8988T (cell line): ENCODE measurements at places on chromosomes 16 and 17.

- no peak for DNase-seq
These were observed 19.5 kb downstream of the SEC14L1 start for GRCh38 chr17:77160091-77160874.

- DNase-seq, result no peak
These were observed 226.7 kb upstream of the CDH13 start for GRCh38 chr16:82400046-82400445.

- no peak for DNase-seq
These were observed 10.1 kb downstream of the DYNC1LI2 start for GRCh38 chr16:66741169-66741900.

GRCh38 chr17:81294512-81295030 is 536 bp downstream of the SLC38A10 start:
- DNase-seq, result no peak

DNA sequence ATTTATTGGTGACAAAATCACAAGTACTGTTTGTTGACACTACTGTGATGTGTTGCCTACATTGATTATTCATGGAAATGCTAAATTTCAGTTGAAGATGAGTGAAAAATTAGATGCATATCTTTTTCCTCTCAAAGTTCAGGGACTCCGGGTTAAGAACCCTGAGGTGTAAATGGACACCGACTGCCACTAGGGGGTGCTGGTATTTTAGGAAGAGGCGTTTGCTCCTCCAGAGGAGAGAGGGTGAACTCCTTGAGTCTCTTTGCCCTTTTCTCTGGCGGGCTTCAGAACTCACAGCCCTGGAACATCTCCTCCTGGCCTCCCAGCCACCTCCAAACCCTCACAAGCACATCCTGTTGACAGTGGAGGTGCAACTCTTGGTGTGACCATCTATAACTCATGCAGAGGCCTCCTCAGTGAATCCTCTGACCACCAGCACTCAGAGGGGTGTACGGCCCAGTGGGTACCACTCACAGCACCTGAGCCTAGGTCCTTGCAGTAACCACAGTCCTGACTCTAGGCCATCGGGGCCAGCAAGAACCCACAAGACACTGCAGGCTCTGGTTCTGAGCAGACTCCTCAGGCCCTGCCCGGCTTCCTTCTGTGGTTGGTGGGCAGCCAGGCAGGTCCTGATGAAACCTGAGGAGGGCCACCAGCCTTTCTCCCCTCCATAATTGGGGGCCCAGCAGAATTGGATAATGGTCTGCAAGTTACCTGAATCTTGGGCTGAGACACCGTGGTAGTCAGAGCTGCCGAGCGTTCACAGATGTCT is 26.2 kb upstream of the PIK3R5 start:
- DNase-seq, result no peak

DNA sequence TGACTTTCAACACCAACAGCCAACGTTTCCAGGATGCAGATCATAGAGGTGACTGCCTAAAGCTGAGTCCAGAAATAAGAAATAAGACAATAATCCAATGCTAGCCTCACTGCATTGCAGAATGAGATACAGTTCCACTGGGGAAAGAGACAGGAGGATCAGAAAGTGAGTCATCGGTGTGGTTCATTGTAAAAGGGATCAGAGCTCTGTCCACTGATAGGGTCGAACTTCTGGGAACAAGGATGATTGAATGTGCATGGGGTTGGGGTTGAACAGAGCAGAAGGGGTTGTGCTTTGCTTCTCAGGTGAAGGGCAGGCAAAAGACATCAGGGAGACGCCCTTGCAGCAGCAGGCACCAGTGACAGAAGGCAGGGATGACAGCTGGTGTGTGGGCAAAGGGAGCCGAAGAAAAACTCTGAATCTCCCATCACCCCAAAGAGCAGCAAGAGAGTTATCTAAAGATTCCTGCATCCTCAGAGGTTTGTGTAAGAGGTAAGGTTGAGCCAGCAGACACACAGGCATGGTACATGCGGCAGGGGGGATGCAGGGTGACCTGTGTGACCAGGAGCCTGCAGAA is 16.4 kb downstream of the CLEC10A start:
- DNase-seq, result no peak

DNA sequence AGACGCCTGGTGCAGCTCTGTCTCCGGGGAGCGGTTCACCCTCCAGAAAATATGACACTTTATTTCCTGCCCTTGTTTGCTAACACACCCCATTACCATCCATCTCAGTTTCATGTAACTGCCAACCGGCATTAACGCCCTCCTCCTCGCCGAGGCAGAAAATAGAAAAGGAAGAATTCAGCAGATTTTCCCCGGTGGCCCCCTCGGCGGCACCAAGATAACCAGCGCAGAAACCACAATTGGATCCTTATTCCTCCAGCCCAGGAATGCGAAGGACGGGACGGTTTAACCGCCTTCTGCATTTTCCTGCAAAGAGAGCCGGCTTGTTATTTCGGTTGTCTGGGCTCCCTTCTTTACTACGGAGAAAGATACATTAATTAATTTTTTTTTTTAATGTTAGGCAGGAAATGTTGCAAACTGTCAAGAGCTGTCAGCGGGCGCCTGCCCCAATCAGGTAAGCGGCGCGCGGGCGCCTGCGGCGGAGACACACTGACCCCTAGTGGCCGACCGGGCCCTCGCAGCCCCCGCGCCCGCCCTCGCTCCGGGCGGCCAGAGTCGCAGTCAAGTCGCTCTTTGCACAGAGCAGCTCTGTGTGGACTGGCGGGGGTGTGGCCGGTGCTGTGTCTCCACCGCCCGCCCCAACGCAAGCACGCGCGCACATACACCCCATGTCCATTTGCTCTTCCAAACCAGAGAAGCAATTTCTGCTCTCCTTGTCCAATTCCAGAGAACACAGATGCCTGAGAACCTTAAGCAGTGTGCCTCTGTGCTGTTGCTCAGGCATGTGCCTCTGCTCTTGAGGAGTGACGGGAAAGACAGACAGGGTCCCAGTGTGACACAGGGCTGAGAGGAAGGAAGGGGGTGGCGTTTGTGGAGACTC is 53.6 kb downstream of the C17orf67 start:
- peak; percentile 34 for DNase-seq

DNA sequence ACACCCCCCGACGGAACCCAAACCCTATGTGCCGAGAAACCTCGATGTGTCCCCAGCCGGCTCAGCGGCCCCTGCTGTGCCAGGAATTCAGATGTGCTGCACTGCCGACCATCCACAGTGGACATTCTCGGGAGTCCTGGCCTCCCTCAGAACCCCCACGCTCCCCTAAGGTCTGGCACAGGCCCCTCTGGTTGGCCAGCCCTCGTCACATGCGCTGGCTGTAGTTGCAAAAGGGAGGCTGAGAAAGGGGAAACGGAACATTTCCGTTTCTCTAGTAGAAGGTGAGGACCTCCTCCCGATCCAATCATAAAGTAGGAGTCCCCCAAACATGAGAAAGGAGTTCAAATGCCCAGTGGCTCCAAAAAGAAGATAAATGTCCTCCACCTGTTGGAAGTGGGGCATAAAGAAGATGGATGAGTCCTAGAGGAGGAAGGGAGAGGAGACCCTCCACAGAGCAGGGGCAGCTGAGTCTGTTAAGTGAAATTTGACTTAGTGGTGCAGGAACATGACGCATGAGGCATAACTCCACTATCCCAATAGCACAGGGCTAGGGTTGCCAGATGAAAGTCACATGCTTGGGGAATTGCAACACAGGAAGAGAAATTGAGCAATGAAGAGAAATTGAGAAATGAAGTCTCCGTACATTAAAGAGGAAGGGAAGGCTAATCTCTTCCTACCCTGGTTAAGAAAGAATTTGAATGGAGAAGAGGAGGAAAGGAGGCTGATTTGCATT is 49.3 kb upstream of the WSB1 start:
- DNase-seq, result no peak

DNA sequence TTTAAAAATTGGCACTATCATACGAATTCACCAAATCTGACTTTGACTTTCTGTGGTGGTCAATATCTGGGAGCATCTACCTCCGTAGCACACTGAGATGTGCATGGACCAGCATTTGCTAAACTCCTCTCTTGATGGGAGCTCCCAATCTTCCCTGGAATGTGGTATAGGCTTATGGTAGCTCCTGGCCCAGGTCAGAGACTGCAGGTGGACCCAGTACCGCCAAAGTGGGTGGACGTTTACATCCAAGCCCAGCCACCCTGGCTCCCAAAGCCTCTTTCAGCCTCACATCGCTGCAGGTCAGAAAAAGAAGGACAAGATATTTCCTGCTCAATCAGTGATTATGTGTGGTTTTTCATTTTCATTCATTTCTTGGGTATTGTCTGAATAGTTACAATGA is 43.1 kb upstream of the NKD1 start:
- no peak for DNase-seq

- no peak for DNase-seq
These were observed 19.8 kb downstream of the GSE1 start for GRCh38 chr16:85632709-85633437.

- no peak for DNase-seq
These were observed 571.0 kb downstream of the CDH8 start for GRCh38 chr16:61465285-61465684.

DNA sequence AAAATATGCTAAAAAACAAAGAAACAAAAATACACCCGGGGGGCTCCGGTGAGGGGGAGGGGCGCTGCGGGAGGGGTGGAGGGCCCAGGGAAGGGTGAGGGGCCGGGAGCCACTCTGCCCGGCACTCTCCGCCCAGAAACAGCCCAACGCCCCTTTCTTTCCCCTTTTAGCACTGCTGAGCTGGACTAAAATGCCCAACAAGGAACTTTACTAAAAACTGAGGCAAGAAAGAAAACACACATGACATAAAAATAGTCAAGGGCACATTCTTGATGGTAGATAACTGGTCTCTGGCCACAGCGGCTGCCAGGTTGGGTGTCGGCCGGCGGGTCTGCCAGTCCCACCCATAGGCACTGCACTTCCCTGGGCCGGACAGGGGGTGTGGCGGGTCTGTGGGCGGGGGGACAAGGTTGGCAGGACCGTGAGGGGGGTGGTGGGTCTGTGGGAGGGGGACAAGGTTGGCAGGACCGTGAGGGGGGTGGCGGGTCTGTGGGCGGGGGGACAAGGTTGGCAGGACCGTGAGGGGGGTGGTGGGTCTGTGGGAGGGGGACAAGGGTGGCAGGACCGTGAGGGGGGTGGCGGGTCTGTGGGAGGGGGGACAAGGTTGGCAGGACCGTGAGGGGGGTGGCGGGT is 20.9 kb downstream of the METRNL start:
- DNase-seq, result no peak

DNA sequence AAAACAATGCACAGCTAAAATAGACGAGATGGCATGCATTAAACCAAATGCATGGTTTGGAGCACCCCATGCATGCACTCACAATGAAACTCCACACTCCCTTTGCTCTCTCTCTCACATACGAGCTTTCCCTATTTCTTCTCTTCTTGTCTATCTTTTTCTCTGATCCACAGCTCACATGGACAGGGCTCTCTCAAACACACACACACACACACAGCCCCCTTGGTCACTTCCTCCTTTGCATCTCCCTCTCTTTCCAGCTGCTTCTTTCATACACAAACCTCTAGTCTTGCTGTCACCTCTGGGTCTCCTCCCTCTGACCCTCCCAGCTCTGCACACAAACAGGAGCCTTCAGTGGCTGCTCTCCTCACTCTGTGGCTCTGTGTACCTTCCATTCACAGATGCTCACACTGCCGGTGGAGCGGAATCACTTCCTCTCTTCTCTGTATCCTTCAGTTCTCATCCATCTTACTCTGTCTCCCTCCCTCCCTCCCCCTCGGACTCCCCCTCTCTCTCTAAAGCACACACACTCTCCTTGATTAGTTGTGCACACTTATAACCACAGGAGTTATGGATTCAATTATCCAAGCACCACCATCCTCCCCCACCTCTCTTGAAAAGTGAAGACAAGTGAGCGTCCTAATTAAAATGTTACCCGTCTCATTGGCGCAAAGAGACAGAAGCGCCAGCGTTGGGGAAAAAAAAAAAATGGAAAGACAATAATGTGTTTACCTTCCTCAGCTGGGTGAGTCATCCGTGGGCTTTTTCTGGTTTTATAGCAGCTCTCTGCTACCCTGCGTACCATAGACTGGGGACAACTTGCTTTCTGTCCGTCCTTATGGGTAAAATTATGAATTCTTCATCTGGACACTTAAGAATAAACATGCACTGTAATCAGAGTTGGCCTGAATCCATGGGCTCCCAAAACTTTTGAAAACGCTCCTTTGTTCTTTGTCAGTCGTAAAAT is 90.8 kb downstream of the SHISA6 start:
- no peak for DNase-seq

- peak; percentile 31 for DNase-seq
These were observed 91.0 kb downstream of the GSG1L start for GRCh38 chr16:27972500-27972899.

- DNase-seq, result no peak
These were observed 29.1 kb downstream of the HS3ST3A1 start for GRCh38 chr17:13572581-13572980.

- no peak for DNase-seq
These were observed 8.5 kb upstream of the SOCS3 start for GRCh38 chr17:78368348-78368747.

DNA sequence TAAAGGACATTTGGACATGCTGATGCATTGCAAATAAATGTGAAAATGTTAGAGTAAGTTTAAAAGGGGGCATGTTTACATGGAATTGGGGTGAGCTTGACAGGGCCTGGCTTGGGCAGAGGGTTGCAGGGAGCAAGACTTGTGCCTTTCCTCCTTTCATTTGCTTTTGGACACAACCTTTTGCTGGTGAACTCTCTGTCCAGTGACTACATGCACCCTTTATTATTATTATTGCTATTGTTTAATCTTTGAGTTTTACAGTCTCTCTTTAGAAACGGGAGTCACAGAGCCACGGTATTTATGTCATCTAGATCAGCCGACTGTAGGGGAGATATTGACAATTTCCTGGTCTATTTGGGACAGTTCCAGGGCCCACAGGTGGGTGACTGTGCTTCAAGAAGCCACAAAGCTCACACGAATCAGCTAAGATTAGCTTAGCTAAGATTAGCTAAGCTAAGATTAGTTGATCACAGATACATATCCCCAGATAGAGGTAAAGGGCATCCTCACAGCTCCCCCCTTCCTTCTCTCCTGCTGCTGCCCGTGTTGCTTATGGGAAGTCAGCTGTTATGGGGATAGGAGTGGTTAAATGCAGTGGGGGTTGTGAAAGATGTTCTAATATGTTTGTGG is 28.9 kb upstream of the ETV4 start:
- no peak for DNase-seq

- no peak for DNase-seq
These were observed 572 bp downstream of the PGP start for GRCh38 chr16:2213817-2214718.

GRCh38 chr16:11165894-11166665 is 89.9 kb downstream of the SOCS1 start:
- DNase-seq, result no peak

GRCh38 chr17:18225642-18226283 is 328 bp downstream of the LLGL1 start:
- DNase-seq, result peak; percentile 49

- no peak for DNase-seq
These were observed 3.0 kb upstream of the TAC4 start for GRCh38 chr17:49850772-49851386.
